Mesothelial cell of epicardium (in vitro differentiated cells): ENCODE measurements at places on chromosomes 13 and 19.

DNA sequence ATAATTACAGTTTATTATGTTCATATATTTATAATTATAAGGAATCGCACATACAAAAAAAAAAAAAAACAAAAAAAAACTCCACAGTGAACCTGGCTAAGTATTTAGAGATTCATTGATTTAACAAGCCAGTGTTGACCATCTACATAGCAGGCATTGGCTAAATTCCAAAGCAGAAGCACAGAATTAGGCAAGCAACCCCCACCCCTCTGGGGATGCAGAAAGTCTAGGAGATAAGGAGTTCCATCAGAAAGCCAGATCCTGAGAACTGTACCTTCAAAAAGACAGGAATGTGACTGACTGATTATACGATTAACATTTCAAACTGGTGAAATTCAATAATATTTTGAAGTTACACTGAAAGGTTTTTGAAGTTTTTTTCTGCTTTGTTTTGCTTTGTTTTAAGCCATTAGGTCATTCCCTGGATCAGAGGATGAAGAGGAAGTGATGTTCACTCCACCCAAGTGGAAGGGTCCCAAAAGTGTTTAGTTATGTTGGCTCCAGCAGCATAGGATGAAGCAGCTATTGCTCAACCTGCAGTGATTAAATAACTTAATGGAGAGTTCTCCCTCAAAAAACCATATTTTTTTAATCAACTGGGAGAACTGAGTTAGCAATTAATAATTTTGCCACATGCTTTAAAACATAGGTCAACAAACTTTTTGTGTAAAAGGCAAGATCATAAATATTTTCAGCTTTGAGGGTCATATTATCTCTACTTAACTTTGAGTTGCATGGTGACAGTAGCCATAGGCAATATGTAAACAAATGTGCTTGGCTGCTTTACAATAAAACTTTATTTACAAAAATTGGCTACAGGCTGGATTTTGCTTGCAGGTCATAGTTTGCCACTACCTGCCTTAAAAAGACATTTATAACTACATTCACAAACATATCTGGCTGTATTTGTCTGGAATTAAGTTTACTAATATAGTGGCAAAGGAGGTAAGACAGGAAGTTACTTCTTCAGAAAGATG is 49.6 kb downstream of the DOCK9 start:
- no peak for DNase-seq

DNA sequence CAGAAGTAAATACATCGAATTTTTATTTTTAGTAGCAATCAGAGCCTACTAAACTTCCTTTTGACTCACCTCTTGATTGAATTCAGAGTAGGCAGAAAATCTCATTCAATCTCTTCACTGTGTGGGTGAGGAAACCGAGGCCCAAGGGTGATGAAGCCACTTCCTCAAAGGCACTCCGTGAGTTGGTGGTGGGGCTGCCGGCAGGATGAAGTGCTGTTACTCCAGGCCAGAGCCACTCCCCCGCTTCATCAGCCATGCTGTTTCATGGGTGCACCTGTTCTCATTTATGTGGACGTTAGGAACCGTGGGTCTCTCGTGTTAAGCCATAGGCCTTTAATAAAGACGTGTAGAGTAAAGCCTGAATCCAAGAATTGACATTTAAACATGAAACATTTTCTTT is 13.2 kb downstream of the ING1 start:
- DNase-seq, result no peak

DNA sequence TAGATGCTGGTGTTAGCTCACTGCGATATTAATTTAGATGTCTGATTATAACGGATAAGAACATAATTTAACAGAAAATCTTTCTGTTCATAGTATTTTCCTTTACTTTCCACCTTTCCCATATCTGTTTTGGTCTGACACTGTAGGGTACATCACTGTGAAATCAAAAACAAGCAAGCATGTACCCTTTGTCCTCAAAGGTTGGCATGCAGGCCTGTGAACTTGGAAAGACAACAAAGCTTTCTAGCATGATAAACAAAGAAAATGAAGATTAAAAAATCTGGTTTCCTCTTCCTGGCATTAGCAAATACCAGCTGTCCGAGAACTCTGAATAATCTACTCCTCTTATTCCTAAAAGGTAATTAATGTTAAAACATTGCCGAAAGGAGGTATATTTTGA is 31.6 kb downstream of the THSD1 start:
- no peak for DNase-seq

- no peak for DNase-seq
These were observed 320.1 kb downstream of the ZNF536 start for GRCh38 chr19:30692181-30692811.

- DNase-seq, result no peak
These were observed 2.8 kb downstream of the N4BP2L2 start for GRCh38 chr13:32535748-32536147.

- DNase-seq, result no peak
These were observed 399.9 kb downstream of the NDFIP2 start for GRCh38 chr13:79880818-79881217.

- DNase-seq, result no peak
These were observed 36.4 kb downstream of the EPS15L1 start for GRCh38 chr19:16435238-16435917.

DNA sequence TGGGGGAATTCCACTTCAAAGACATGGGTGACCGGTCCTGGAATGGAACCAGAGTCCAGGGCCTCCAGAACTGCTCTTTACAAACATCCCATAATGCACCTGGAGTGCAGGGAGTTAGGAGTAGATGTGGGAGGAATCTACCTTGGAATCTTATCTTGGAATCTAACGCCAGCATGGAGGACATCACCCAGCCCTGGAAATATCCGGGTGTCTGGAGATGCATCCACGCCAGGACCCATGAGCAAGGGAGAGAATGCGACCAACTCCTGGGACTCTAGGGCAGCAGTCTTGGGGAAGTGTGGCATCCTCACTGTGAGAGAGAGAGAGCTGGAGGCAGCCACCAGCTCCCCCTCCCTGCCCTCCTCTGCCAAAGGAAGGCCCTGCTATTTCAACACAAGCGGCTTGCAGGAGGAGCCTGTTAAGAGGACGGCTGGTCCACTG is 211.8 kb downstream of the UQCRFS1 start:
- no peak for DNase-seq

DNA sequence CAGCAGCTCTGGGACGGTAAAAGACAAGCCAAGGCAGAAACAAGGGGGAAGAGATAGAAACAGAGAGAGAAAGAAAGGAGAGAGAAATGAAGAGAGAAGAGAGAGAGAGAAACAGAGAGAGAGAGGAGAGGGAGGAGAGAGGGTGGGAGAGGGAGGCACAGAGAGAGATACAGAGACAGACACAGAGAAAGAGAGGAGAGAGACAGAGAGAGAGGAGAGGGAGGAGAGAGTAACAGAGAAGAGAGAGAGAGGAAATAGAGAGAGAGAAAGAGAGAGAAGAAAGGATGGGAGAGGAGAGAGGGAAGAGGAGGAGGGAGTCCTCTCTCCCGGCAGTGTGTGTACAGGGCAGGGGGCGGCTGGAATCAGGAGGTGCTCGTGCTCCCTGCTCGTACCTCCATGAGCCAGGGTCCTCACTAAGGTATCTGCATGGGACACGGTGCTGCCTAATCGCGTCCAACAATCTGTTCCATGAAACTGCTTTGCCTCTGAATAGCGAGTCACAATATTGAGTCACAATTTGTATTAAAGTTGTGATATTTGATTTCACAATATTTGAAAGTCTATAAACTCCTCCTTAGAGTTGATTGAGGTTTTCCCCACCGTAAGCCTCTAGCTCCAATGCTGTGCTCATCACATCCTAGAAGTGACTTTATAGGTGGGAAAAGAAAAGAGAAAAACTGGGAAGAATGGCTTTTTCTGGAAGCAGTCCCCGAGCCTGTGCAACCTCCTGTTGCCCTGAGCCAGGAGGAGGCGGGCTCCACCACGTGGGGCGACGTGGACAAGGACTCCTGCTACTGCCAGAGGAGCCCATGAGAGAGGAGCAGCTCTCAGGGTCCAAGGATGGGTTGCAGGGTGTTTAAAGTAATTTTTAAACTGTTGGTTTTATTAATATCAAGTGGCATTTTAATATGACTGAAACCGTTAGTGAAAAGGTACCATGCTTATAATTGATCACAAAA is 81.7 kb upstream of the ARHGEF7 start:
- no peak for DNase-seq

DNA sequence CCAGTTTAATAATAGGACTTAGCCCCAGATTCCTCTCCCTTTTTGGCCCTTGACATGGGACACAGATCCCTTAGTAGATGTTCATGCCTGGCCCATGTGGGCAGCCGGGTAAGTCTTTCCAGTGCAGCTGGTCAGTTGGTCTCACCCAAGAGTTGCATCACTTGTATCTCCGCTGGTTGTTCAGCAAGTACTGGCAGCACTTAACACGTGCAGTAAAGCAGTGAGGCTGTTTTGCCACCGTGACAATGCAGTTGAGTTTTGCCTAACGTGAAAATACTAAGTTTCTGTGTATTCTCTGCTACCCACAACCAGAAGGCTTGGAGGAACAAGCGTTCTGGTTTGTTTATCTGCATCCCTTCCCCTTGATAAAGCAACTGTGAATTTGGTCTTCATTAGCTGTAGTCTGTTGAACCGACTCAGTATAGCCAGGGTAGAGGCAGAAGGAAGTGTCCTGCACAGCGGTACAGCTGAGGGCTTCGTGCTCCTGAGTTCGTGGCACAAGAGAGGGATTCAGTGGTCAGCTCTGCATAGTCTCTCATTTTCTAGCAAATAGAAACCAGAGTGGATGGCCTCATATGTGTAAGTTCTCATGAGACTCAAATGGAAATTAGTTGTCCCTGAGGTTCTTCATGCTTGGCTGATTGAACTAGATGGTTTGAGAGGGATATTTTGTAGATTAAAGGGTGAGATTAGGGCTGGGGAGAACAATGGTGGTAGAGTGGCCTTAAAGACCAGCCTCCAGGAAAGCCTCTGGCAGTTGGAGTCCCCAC is 50.3 kb downstream of the ARHGEF7 start:
- DNase-seq, result no peak

DNA sequence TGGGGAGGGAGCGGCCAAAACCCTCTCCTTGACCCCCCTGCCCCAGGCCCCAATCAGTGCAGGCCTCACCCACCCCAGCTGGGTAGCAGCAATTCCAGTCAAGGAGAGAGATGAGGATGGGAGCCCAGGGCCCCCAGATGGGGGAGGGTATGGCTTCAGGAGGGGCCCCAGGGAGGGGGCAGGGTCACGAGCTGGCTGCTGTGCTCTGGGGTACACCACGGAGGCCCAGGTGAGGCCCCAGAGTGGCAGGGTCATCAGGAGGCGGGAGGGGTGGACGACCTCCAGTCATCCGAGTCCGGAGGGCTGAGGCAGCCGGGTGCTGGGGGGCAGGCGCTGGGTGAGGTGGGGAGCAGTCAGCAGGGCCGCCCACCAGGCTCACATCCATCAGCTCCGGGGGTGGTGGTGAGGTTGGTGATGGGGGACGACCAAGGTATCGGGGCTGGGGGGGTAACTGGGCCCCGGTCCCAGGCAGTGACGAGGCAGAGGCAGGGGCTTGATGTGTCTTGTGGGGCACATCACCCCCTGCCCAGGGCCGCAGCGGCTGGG is 8.4 kb downstream of the DYRK1B start:
- no peak for DNase-seq

- DNase-seq, result peak; percentile 44
These were observed 1.4 kb downstream of the ING1 start for GRCh38 chr13:110714797-110715394.

- DNase-seq, result no peak
These were observed 121.9 kb downstream of the ESD start for GRCh38 chr13:46675016-46675415.

DNA sequence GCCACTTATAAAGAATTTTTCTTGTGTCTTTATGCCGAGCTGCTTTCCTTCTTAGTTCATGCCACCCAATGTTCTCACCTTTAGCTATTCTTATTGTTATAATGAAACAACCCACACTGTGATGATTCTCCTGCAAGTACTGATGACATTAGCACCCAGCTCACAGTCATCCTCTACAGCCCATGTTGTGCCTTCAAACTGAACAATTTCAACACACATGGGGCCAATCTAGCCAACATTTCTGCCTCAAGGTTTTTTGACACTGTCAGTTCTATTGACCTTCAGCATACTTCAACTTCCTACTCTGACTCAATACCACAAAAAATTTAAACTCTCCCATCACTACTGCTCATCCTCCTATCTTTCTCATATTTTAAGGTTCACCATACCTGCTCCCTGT is 752.4 kb downstream of the FGF9 start:
- DNase-seq, result no peak

DNA sequence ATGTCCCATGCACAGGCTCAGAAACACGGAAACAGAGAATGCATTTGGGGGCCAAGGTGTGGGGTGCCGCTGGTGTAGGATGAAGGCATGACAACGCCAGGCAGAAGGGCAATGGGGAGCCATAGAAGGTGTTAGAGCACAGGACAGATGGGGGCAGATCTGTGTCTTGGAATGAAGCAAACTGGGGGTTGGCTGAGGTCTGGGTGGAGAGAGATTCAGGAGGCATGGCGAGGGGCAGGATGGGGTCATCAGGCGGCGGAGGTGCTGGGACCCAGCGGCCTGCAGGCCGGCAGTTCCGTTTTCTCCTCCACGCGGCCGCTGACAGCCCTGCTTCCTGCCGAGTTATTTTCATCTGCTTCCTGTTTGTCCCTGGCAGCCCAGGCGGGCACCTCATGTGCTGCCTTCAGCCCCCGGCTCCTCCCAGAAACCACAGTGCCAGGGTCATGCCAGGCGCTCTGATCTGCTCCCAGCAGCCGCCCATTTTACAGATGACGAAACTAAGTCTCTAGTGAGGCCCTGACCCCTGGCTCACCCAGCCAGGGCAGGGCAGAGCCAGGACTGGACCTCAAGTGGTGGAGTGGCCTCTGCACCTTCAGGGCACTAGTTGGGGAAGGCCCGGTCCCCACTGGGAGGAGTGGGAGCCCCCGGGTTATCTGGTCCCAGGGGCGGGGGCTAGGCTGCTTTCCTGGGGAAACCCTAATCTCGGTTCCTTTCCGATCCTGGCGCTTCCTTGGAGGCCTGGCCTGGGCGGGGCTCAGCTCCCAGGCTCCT is 2.2 kb downstream of the ARHGAP45 start:
- no peak for DNase-seq

DNA sequence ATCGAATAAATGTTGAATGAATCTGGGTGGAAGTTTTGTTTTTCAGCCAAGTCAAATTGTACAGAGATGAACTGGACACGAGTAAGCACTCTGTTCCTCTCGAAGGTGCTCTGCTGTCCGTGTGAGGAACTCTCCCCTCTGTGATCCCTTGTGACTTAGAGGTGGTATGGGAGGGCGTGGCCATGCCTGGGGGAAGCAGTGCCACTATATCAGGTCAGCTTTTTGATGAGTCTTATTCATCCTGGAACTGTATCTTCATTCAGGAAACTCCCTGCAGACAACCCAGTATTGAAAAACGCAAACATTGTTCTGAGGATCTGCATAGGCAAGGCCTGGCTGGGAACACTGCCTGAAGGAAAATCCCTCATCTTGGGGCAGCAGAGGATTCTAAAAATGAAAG is 45.7 kb upstream of the FLT1 start:
- DNase-seq, result no peak
